ENCODE measurements at places on chromosomes 7 and 10. TPM values are rescaled to one million over a fixed set of nuclear protein-coding genes. Genes with fewer than 3 reads are reported as not detected.

- no peak overlapping the region for H3K27ac ChIP-seq
- no peaks in the 10 kb centered on the region for H3K36me3 ChIP-seq
- H3K4me3 ChIP-seq: no peak overlapping the region
- H3K27me3 ChIP-seq: no peaks in the 10 kb centered on the region
- DNase-seq: no peak
These were observed 16.6 kb downstream of the BUD23 start for GRCh38 chr7:73700069-73700423.

DNA sequence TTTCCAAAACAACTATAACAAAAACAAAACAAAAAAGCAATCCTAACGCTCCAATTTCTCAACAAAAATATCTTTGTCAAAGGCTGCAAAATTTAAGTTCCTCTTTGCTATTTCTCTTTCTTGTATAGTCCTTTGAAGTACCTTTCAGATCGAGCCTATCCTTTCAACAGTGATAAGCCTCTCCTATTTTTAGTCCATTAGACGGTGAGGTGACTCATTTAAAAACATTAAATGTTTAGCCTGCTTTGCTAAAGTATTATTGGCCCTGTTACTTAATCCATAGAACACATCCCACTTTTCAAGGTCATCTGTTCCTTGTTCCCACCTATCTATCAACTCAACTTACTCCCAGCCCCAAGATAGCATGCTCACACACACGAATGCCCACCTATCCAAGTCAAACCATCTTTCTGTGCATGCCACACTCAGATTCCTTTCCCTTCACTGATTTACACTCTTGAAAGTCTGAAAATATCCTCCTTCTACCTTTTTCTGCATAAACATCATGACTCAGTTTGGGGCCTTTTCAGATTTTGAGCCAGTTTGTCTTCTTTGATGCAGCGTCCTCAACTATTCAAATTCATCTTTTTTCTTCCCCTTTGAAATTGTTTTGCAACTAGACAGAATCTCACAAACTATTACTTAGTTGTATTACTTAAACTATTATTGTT lies 224.9 kb upstream of the TMEM229A start:
- H3K4me3 ChIP-seq: no peak overlapping the region
- no peak for DNase-seq
- no peaks in the 10 kb centered on the region for H3K36me3 ChIP-seq
- H3K27ac ChIP-seq: no peak overlapping the region

GRCh38 chr10:96998329-96998888 lies 166.3 kb downstream of the LCOR start:
- no peaks in the 10 kb centered on the region for H3K27me3 ChIP-seq
- H3K4me3 ChIP-seq: no peak overlapping the region
- no peaks in the 10 kb centered on the region for H3K36me3 ChIP-seq
- no peak for DNase-seq

GRCh38 chr10:6473901-6474370 lies 106.1 kb downstream of the PRKCQ start:
- H3K27ac ChIP-seq: no peak overlapping the region
- H3K4me3 ChIP-seq: no peak overlapping the region
- no peak for DNase-seq
- H3K4me1 ChIP-seq: no peaks in the 10 kb centered on the region

DNA sequence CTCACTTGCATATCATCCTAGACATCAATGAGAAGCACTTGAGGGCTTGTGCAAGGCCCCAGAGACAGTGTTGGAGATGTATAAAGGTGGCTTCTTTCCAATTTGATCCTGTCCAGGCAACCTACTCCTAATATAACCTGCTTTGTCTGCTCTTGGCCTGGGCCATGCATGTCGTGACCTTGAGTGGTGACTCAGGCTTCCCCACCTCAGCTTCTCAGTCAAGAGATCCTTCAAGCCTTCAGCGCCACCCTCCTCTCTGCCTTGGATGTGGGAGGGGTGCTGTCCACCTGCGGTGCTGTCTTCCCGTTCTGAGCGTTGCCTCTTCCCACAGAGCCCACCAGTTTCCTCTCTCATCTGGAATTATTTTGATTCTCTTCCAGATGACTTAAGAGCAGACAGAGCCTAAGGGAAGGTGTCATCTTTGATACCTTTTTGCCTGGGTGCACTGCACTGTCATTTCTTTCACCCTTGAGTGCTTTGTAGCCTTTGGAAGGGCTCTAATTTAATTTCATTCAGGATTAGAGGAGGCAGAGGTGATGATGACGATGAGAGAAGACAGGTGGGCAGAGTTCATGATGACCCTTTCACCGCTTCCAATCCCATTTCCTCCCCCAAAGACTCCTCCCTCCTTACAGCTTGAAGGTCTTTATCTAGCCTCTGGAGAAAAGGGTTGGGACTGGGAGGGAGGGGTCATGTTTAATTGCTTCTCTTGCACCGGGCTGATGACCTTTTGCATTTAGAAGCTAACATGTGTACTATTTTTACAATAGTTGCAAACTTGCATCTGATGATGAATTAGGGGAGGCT lies 6.9 kb downstream of the LSMEM1 start:
- DNase-seq: no peak
- peaks cover 9% of the 10 kb centered on the region for H3K4me1 ChIP-seq
- no peaks in the 10 kb centered on the region for H3K27me3 ChIP-seq
- no peak overlapping the region for H3K4me3 ChIP-seq
- no peak overlapping the region for H3K27ac ChIP-seq
- H3K36me3 ChIP-seq: no peaks in the 10 kb centered on the region

DNA sequence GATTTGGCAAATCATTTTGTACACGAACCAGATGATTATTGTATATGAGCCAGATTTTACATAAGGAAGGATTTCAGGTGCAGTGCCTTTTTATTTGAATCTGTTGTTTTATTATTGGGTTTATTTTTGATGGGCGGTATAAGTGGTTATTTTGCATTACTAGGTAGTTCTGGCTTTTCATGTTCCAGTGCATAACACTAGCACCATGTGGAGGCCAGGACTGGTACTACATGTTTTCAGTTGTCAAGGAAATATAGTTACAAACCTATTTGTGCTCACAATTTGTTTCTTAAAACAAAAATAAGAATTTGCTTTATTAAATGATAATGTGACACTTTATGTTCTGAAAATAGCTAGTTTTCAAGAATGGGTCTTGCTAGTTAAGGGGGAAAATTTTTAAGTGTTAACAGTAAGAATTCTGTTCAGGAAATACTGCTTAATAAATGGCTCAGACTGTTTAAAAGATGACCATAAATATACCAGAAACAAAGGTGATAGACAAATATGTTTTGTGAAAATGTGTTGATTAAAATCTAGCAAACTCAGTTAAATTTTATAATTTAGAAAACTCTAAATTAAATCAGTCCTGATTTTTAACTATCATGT lies 7.1 kb upstream of the SEMA3E start:
- H3K27me3 ChIP-seq: no peaks in the 10 kb centered on the region
- H3K36me3 ChIP-seq: no peaks in the 10 kb centered on the region
- H3K27ac ChIP-seq: no peak overlapping the region
- no peak for DNase-seq

- no peak for DNase-seq
- no peak overlapping the region for H3K27ac ChIP-seq
- no peak overlapping the region for H3K4me3 ChIP-seq
- H3K4me1 ChIP-seq: no peaks in the 10 kb centered on the region
- no peaks in the 10 kb centered on the region for H3K27me3 ChIP-seq
These were observed 267.0 kb upstream of the TCERG1L start for GRCh38 chr10:131578472-131578970.

GRCh38 chr10:23530079-23530478 lies 91.2 kb downstream of the OTUD1 start:
- DNase-seq: no peak
- no peaks in the 10 kb centered on the region for H3K27me3 ChIP-seq
- H3K4me1 ChIP-seq: no peaks in the 10 kb centered on the region
- no peaks in the 10 kb centered on the region for H3K36me3 ChIP-seq
- no peak overlapping the region for H3K27ac ChIP-seq

GRCh38 chr10:78784546-78784945 lies 284.2 kb upstream of the ZMIZ1 start:
- DNase-seq: no peak
- no peaks in the 10 kb centered on the region for H3K36me3 ChIP-seq
- H3K4me3 ChIP-seq: no peak overlapping the region
- H3K4me1 ChIP-seq: no peaks in the 10 kb centered on the region
- no peak overlapping the region for H3K27ac ChIP-seq
- no peaks in the 10 kb centered on the region for H3K27me3 ChIP-seq

- H3K27ac ChIP-seq: no peak overlapping the region
- DNase-seq: no peak
- no peak overlapping the region for H3K4me3 ChIP-seq
- no peaks in the 10 kb centered on the region for H3K4me1 ChIP-seq
- H3K36me3 ChIP-seq: no peaks in the 10 kb centered on the region
These were observed 8.6 kb upstream of the TMEM236 start for GRCh38 chr10:17743437-17743836.

DNA sequence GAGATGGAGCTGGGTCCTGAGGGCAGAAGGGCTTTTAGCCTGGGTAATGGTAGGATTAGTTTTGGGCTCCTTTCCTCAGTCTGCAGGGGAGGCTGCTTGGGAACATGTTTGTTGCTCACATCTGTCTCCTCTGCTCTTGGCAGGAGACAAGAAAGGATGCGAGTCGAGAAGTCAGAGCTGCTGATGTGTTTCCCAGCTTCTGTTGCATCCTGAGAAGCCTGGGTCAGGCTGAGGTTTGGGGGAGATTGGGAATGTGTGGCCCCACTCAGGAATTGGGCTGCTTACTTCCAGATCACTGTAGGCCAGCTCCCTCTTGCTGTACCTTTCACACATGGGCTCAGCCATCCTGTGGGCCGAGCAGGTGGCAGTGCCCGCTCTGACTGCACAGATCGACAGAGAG lies 79.2 kb downstream of the CCNY start:
- H3K27me3 ChIP-seq: no peaks in the 10 kb centered on the region
- H3K4me1 ChIP-seq: no peaks in the 10 kb centered on the region
- H3K4me3 ChIP-seq: no peak overlapping the region
- no peak for DNase-seq
- H3K27ac ChIP-seq: no peak overlapping the region

GRCh38 chr7:42972699-42973500 lies 40.7 kb downstream of the MRPL32 start:
- H3K27ac ChIP-seq: no peak overlapping the region
- no peak overlapping the region for H3K4me3 ChIP-seq
- H3K36me3 ChIP-seq: no peaks in the 10 kb centered on the region
- DNase-seq: peak; percentile 79

- H3K4me3 ChIP-seq: no peak overlapping the region
- no peaks in the 10 kb centered on the region for H3K27me3 ChIP-seq
- DNase-seq: no peak
- no peaks in the 10 kb centered on the region for H3K36me3 ChIP-seq
- no peaks in the 10 kb centered on the region for H3K4me1 ChIP-seq
These were observed 527.2 kb downstream of the TCERG1L start for GRCh38 chr10:130784326-130784725.

DNA sequence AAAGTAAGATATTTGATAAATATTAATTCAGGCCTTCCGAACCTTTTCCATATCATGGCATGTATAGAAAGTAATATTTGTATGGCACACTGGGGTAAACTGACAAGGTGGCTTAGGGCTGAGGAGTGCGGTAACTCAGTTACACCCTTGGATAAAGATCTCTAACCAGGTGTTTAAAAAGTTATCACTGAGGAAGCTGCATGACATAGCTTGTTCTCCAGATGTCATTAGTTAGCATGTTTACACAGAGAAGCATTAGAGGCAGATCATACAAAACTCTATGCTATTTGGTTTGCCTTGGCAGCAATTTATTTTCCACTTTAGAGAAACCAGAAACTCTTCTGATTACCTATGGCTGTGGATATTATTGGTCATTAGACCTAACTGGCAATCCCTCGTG lies 118.2 kb downstream of the ST7 start:
- H3K27me3 ChIP-seq: no peaks in the 10 kb centered on the region
- DNase-seq: no peak
- H3K36me3 ChIP-seq: no peaks in the 10 kb centered on the region
- H3K27ac ChIP-seq: no peak overlapping the region
- H3K4me3 ChIP-seq: no peak overlapping the region
- H3K4me1 ChIP-seq: peaks cover 3% of the 10 kb centered on the region

DNA sequence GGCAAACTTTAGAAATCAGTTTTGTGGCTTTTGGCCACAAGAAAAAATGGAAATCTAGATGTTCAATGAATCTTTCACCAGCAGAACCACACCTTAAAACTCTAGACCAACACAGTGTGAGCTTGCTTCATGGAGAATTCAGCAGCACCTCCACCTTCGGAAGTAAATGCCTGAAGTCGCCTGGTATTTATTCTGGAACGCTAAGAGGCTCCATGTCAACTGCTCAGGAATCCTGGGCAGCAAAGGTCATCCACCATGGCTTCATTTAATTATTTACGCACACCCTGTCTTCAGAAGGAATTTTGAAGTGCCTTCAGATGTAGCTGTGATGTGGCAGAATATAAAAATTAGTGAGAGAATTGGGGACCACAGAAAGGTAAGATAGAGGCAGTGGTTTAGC lies 167.7 kb downstream of the GFRA1 start:
- H3K4me1 ChIP-seq: no peaks in the 10 kb centered on the region
- no peak overlapping the region for H3K4me3 ChIP-seq
- no peaks in the 10 kb centered on the region for H3K27me3 ChIP-seq
- H3K27ac ChIP-seq: no peak overlapping the region
- H3K36me3 ChIP-seq: no peaks in the 10 kb centered on the region

DNA sequence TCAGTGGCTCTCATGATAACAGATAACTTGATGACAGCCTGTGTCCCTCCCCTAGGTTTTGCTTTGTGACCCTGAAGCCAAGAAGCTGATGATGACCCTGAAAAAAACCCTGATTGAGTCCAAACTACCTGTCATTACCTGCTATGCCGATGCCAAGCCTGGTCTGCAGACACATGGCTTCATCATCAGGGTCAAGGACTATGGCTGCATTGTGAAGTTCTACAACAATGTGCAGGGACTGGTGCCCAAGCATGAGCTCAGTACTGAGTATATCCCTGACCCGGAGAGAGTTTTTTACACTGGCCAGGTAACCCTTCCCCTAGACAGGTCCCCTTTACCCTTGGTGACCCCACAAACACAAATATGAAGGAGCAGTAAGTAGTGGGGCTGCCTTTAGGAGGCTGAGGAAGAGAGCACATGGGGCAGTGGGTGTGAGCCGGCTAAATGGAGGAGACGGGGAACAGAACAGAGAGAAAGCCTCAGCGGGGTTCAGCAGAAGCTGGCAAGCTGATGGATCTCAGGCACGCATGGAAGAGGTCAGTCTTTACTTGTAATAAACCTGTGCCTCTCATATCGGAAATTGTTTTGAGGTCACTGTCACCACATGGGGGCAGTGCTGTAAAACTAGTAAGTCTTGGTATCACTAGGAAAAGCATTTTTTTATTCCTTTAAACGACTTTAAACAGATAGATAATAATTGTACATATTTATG lies 20.2 kb downstream of the PDCD11 start:
- peaks cover 15% of the 10 kb centered on the region for H3K36me3 ChIP-seq
- no peaks in the 10 kb centered on the region for H3K27me3 ChIP-seq
- no peak overlapping the region for H3K4me3 ChIP-seq
- H3K27ac ChIP-seq: no peak overlapping the region

GRCh38 chr10:125708971-125709503 lies 10.5 kb upstream of the EDRF1 start:
- DNase-seq: no peak
- no peaks in the 10 kb centered on the region for H3K4me1 ChIP-seq
- H3K27me3 ChIP-seq: no peaks in the 10 kb centered on the region
- H3K4me3 ChIP-seq: no peak overlapping the region

PLAU gene
- 33.6 TPM for total RNA-seq

NET1 gene
- 266 TPM for total RNA-seq

NOS3 gene
- total RNA-seq: 32.4 TPM

GLI3 gene
- 34.9 TPM for total RNA-seq

TAS2R4 gene
- 1.6 TPM for total RNA-seq

SEC23IP gene
- 52.0 TPM for total RNA-seq
